Non-pigmented ciliary epithelial cell (primary cell): ENCODE measurements at places on chromosomes 3 and 15.
A peak's percentile ranks its signal among the peaks of the same experiment; 100 is the strongest.

DNA sequence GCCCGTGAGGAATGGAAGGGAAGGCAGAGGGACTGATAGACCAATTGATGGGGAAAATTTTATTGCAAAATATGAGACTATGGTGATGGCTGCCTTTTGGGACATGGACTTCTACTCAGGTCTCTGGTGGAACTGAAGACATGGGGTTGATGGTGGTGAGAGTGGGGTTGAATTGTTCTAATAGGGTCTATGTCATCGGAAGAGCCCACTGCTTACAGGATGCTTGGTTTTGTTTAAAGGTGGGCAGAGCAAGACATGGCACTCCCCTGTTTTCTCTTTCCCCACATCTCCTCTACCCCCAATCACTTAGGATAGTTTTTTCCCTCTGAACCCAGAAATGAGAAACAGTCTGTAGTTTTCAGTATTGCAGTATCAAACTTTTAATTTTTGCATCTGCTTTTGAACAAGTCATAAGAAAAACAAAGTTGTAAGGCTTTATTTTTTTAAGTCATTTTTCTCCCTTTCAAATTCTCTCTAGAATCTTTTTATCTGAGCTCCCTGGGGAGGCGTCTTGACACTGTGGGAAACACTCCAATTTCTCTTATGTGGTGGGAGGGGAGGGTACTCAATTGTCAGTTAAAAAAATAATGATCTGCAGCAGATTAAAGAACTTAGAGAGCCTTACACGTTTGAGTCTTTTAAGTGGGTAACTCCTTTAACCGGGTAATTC is 276.2 kb upstream of the TBC1D5 start:
- DNase-seq = no peak

DNA sequence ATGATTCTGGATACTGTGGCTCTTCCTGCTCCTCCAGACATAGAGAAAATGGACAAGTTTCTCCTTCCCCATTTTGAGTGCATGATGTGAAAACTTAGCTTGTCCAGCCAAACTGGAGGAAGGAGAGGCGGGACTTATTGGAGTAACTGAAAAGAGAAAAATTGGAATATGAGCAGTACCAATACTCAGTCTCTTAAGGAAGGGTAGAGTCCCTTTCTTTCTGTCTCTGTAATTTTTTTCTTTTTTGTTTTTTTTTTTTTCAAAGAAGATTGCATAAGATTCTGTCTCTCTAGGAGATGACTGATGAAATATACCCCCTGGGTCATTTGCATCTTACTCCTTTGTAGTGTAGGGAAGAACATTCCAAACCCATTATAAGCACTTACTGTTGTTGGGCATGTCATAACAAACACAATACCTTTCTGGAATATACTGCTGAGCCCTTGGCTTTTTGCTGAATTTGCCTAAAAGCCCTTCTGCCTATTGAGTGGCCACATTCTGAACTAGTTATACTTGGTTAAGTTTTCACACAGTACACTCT is 498.1 kb upstream of the TPRG1 start:
- peak; percentile 78 for DNase-seq

DNA sequence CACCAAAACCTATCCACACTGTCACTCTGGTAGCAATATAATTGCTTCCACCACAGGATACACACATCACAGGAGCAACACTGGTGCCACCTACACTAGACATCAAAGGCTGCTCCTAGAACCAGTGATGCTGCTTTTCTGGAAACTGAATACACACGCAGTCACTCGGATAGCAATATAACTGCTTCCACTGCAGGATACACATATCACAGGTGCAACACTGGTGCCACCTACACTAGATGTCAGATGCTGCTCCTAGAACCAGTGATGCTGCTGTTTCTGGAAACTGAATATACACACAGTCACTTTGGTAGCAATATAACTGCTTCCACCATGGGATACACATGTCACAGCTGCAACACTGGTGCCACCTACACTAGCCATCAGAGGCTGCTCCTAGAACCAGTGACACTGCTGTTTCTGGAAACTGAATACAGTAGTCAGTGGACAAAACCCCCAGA is 6.9 kb upstream of the TNFSF10 start:
- no peak for DNase-seq

DNA sequence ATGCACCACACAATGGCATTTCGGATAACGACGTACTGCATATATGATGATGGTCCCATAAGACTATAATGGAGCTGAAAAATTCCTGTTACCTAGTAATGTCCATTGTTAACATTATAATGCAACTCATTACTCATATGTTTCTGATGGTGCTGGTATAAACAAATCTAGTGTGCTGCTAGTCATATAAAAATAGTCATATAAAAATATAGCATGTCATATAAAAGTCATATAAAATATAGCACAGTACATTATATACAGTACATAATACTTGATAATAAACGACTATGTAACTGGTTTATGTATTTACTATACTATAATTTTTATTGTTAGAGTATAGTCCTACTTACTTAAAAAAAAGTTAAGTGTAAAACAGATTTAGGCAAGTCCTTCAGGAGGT is 50.6 kb downstream of the HACD2 start:
- DNase-seq = no peak
